Activated naive CD8-positive, alpha-beta T cell treated with anti-CD3 and anti-CD28 coated beads, Interleukin-2, amount 50 U/mL, for 24 hours (primary cell): ENCODE measurements at places on chromosomes 11 and 22.

DNA sequence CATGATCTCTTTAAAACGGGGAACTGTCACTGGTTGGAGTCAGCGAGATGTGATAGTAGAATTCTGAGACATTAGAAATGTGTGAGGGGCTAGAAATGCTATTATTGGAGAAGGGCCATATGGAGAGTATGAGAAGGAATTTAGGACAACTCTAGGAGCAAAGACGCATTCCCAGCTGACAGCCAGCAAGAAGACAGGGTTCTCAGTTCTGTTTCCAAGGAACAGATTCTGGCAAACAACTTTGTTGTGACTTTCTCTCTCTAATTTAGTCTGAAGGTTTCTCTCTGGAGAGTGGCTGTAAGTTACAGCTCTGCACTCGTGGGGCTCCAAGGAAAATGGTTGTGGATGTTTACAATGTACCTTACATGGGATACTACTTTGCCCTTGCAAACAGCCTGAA is 876.3 kb downstream of the FAM181B start:
- H3K27ac ChIP-seq = no peak overlapping the region
- H3K4me3 ChIP-seq = no peak overlapping the region
- H3K27me3 ChIP-seq = peaks cover 2% of the 10 kb centered on the region
- H3K36me3 ChIP-seq = no peaks in the 10 kb centered on the region
- DNase-seq = no peak
- no peaks in the 10 kb centered on the region for H3K4me1 ChIP-seq

DNA sequence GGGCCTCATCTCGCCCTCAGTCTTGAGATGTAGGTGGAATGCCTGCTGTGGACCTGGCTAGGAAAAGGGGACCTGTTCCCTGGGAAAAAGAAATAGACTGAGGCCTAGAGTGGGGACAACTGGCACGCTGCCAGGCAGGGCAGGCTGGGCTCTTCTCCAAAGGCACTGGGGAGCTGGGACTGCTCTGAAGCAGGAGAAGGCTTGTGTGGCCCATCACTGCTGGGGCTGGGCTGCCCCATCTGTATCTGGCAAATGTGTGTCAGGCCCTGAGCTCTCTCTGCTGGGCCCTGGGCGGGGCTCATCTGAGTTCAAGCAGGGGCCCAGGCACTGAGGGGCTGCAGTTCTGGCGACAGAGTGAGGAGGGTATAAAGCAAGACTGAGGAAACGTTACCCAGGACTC is 32.9 kb downstream of the ARVCF start:
- H3K36me3 ChIP-seq = no peaks in the 10 kb centered on the region
- DNase-seq = no peak
- H3K27ac ChIP-seq = no peak overlapping the region
- H3K4me3 ChIP-seq = no peak overlapping the region
- peaks cover 4% of the 10 kb centered on the region for H3K4me1 ChIP-seq

- no peak overlapping the region for H3K4me3 ChIP-seq
- peaks cover 75% of the 10 kb centered on the region for H3K4me1 ChIP-seq
- no peak for DNase-seq
- H3K27ac ChIP-seq = no peak overlapping the region
- H3K36me3 ChIP-seq = peaks cover 30% of the 10 kb centered on the region
Measured at GRCh38 chr22:39408807-39409206, 9.2 kb downstream of the TAB1 start.

GRCh38 chr11:121032546-121032945 is 8.6 kb downstream of the TBCEL start:
- H3K36me3 ChIP-seq = peaks cover 14% of the 10 kb centered on the region
- DNase-seq = no peak
- peaks cover 31% of the 10 kb centered on the region for H3K4me1 ChIP-seq
- H3K4me3 ChIP-seq = no peak overlapping the region
